ENCODE measurements at places on chromosomes 1 and 21.

DNA sequence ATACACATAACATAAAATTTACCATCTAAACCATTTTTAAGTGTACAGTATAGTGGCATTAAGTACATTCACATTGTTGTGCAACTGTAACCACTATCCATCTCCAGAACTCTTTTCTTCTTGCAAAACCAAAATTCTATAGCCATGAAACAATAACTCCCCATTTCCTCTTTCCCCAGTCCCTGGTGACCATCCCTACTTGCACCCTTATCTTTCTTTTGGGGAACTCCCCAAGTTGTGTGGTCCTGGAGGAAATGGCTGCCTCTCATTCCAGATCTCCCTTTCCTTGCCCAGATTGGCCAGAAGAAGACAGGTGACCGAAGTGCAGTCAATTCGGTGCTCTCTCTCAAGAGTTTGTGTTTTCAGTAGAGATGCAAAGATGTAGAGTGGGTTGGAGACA is 389.6 kb upstream of the C1orf87 start:
- DNase-seq = no peak

GRCh38 chr1:71944006-71944405 is 338.3 kb downstream of the NEGR1 start:
- DNase-seq = no peak

DNA sequence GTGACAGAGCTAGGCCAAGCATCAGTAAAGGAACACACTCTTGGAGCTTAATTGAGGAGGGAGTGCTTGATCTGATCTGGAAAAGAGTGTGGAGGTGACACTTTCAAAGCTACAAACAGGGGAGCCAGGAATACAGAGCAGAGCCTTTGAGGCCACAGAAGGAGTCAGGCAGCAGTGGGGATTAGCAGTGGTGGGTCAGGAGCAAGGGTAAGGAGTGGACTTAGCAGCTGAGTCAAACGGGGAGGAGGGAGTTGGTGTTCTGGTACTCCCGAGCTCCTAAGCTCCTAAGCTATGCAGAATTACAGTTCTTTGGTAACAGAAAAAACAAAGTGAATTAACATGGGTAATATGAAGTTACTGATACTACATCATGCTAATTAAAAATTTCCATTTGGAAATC is 14.5 kb downstream of the RAB4A start:
- no peak for DNase-seq

- DNase-seq = peak; percentile 72
Observed at GRCh38 chr1:78377356-78377928, 113.3 kb upstream of the PTGFR start.

All from renal cortical epithelial cell (primary cell).